ENCODE measurements at places on chromosomes 2 and 18.

DNA sequence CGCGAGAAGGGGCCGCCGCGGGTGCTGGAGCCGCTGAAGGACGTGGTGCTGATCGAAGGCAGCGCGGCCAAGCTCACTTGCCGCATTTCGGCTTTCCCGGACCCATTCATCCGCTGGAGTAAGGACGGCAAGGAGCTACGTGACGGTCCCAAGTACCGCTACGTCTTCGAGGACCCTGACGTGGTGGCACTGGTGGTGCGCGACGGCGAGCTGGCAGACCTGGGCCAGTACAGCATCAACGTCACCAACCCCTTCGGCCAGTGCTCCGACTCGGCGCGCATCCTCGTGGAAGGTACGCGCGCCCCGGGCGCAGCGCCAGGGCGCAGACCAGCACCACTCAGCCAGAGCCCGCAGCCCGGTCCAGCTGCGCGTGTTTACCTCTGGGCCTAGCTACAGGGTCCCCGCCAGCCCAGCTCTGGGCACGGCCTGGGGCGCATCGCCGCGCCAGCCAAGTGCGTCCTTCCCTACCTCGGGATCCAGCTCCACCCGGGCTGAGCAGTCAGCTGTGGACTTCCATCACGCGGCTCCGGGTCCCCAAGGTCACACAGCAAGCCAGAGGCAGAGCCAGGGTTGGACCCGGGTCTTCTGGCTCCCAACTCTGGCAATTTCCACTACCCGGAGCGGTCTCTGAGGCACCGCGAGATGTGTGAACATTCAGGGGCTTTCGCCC is 1.7 kb upstream of the GMPPA start:
- no peak for DNase-seq

DNA sequence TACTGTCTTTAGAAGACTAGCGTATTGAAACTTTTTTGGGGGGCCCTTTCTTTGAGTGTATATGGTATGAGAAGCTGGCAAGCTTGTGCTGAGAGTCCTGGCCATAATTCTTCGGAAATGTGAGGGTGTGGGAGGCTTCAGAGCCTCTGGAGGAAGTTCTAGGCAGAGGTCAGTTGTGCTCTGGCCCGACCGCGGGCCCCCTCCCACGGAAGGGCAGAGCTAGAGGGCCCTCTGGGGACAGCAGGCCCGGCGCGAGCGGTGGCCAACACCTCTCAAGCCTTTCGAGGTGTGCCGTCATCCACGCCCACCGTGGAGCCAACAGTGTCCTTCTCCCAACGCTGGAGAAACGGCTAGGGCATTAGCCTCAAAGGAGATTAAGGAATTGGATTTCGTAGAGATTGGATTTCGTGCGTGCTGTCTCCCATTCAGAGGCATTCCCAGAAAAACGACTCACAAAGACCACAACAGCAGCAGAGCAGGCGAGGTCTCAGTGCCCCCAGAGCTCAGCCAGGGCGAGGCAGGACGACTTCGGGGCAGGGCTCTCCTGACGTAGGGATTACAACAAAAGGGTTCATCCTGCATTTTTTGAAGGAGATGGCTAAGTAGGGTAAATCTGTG is 2.2 kb upstream of the MTCL1 start:
- DNase-seq = no peak

DNA sequence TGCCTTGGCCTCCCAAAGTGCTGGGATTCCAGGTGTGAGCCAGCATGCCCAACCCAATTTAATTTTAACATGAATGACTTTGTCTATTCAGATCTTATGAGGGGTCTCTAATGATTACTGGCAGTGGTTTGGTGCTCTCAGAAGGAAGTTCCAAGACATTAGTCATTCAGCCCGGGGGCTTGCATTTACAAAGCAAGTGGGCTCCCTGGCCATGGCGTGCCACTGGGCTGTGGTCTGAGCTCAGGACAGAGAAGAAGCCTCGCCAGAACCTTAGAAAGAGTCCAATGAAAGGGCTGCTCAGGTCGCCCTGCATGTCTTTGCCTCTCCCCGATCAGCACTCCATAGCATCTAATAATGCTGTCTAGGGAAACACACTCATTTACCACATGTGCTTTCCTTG is 182.6 kb upstream of the CHAC2 start:
- no peak for DNase-seq

DNA sequence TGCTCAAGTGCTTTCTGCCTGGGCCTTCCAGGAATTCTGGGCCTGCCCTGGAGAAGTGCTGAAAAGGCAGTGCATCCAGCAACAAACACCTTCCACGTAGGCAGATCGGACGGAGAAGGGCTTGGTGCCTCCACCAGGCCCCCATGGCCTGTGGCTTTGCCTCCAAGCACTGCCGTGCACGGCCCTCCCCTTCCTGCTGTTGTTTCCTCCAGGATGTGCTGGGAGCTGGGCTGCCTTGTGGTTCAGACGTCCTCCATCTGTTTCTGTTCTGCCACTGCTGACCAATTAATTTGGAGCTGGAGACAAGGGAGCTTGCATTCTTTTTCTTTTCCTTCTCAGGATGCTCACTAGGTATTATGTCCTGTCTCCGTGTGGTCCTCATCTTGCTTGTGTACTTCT is 197.0 kb downstream of the HRH4 start:
- DNase-seq = no peak

- no peak for DNase-seq
Measured at GRCh38 chr2:230976671-230977171, 19.2 kb upstream of the SPATA3 start.

DNA sequence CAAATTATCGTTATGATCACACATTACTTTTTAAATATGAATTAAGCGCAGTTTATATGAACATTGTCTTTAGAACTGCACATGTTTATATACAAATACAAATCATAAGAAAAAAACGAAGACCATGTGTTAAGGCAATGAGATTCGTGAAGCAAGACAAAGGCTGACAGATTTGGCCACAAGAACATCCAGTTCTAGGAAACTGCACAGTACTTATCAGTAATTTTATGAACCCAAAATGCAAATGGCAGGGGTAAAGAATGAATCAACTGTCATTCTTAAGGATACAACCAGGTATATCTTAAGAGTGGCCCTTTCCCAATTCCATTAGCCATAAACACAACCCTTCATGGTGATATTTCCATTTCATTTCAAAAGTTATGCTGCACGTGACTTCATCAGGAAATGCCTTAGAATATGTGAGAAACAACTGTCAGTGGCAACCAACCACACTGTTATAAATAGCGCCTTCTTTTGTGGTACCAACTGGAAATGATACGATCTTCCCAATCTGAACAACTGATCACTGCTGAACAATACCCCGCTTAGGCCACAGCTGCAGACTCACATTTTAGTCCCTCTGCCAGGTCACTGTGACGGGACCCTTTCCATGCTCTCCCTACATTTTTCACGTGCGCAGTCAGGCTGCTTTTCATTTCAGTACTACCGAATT is 144.9 kb downstream of the L3MBTL4 start:
- no peak for DNase-seq

DNA sequence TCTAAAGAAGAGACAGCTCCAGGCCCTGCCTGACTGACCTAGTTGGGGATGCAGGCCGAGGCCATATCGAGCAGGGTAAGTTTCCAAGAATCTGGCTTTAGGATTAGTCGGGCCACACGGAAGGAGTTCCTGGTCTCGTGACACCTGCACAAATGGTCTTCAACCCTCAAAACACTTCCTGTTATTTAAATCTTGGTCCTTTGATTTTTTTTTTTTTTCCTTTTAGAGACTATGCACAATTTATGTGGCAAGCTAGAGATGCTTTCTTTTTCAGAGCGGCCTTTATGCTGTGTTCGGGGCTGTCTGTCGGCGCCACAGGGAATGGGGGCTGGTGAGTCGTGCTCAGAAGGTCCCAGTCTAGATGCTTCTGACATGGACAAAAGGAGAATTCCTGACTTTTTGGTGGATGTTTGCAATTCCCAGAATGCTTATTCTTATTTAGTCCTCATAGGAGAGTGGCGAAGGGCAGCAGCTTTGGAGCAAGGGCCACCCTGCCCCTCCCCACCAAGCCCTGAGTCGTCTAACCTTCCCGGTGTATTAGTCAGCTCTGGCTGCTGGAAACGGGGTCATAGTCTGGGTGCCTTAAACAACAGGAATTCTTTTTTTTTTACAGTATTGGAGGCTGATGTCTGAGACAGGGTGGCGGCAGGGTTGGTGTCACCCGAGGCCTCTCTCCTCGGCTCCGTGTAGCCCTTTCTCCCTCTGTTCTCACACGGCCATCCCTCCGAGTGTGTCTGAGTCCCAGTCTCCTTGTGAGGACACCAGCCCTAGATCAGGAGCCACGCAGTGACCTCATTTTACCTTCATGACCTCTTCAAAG is 27.4 kb downstream of the HPCAL1 start:
- DNase-seq = no peak

- DNase-seq = no peak
Measured at GRCh38 chr2:170969872-170970496, 40.9 kb downstream of the GORASP2 start.

DNA sequence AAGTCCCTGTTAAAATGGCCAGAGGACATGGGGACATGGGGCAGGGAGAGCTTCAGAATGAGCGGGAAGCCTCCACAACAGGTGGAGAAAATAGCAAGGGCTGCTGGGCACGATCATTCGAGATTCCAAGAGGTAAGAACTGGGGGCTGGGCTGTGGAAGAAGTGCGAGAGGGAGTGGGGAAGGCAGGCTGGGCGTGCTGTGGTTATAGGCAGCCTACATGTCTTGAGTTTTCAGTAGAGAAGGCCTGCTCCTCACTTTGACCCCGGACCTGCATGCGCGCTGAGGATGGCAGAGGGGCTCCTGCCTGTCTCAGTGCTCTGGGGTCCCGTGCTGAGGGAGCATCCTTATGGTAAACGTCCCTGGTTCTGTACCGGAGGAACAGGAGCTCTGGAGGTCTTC is 115.5 kb downstream of the AGAP1 start:
- DNase-seq = no peak

- DNase-seq = no peak
Measured at GRCh38 chr2:77104554-77104953, 417.6 kb downstream of the LRRTM4 start.

- no peak for DNase-seq
Measured at GRCh38 chr2:27126252-27126710, 2.7 kb downstream of the ABHD1 start.

GRCh38 chr2:85585781-85586105 is 1.5 kb downstream of the VAMP5 start:
- DNase-seq = no peak

- DNase-seq = no peak
Measured at GRCh38 chr2:45750001-45750400, 98.5 kb downstream of the PRKCE start.

- DNase-seq = no peak
Measured at GRCh38 chr2:224401641-224402342, at the start of gene FAM124B. Gene FAM124B, minus strand, starts transcription at chr2:224402107. Its CDS starts 339 bp downstream, at chr2:224401768.

- DNase-seq = no peak
Measured at GRCh38 chr2:237968048-237968862, 1.4 kb downstream of the UBE2F start.

- DNase-seq = no peak
Measured at GRCh38 chr18:32769071-32769585, 3.7 kb downstream of the KLHL14 start.

DNA sequence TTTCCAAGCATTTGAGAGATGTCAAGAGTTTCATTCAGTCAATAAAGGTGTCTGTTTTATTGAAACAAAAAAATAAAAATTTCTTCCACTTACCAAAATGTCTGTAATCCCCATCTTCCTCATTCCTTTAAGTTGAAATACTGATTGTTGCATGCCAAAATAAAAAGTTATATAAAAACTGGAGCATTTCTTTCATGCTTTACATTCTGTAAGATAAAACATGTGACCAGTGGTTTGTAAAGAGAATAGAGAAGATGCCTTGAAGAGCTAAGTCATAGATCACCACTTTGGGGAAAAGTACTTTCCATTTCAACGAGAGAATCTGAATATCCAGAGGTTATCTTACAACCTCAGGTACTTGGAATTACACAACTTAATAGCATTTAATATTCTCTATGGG is 35.9 kb upstream of the MYO1B start:
- DNase-seq = no peak

GRCh38 chr2:185700883-185701282 is 37.7 kb upstream of the FSIP2 start:
- no peak for DNase-seq

- no peak for DNase-seq
Measured at GRCh38 chr2:237298151-237299118, 115.5 kb downstream of the COL6A3 start.

- DNase-seq = no peak
Measured at GRCh38 chr2:20429528-20429927, 17.3 kb upstream of the RHOB start.

- peak; percentile 47 for DNase-seq
Measured at GRCh38 chr18:76398896-76399612, 96.0 kb downstream of the ZNF516 start.

- DNase-seq = no peak
Measured at GRCh38 chr2:43019536-43020183, 206.7 kb downstream of the ZFP36L2 start.

- DNase-seq = peak; percentile 4
Measured at GRCh38 chr2:45610281-45611019, 617 bp downstream of the SRBD1 start.

- DNase-seq = no peak
Measured at GRCh38 chr18:38747153-38747552, 1181.6 kb upstream of the CELF4 start.

DNA sequence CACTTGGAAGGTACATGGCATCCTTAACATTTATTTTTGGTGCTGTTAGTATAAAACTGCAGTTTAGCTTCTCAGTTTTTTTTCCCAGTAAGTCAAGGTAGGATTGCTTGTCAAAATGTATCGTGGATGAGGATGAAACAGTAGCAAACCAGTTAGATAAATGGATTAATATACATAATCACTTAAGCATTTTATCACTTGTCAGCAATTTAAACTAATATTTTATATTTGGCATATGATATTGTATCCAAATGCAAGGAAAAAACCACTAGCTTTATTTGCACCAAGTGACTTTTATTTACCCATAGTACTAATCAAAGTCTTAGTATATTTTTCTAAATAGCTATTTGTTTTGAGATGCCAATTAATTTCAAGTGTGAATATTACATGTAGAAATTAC is 137.7 kb upstream of the XIRP2 start:
- DNase-seq = no peak

DNA sequence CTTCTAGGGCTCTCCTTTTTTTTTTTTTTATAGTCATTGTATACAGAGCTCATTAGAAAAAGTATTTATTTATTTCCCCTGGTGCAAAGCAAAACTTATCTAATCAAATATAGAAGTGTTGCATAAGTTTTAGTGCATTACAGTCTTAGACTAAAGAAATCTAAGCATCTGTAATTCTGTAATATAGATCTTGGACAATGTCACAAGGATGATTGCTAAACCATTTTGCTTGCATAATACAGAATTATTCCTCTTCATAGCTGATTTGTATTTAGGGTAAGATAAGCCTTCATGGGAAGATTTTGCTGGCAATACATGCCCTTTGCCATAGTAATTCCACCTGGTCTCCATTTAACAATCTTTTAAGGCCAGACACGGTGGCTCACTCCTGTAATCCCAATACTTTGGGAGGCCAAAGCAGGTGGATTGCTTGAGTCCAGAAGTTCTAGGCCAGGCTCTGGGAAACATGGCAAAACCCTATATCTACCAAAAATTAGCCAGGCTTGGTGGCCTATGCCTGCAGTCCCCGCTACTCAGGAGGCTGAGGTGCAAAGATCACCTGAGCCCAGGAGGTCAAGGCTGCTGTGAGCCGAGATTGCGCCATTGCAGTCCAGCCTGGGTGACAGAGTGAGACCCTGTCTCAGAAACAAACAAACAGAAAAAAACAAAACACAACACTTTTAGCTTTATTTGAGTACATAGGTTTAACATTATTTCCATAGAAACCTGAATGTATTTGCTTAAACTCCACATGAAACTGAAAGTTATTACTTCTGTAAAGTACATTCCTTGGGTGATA is 2.2 kb upstream of the ACADL start:
- DNase-seq = no peak

All from stimulated activated CD8-positive, alpha-beta memory T cell treated with anti-CD3 and anti-CD28 coated beads, Interleukin-4, amount 100 ng/mL, for 4 hours (primary cell).